ENCODE measurements at places on chromosomes 16 and 17.

DNA sequence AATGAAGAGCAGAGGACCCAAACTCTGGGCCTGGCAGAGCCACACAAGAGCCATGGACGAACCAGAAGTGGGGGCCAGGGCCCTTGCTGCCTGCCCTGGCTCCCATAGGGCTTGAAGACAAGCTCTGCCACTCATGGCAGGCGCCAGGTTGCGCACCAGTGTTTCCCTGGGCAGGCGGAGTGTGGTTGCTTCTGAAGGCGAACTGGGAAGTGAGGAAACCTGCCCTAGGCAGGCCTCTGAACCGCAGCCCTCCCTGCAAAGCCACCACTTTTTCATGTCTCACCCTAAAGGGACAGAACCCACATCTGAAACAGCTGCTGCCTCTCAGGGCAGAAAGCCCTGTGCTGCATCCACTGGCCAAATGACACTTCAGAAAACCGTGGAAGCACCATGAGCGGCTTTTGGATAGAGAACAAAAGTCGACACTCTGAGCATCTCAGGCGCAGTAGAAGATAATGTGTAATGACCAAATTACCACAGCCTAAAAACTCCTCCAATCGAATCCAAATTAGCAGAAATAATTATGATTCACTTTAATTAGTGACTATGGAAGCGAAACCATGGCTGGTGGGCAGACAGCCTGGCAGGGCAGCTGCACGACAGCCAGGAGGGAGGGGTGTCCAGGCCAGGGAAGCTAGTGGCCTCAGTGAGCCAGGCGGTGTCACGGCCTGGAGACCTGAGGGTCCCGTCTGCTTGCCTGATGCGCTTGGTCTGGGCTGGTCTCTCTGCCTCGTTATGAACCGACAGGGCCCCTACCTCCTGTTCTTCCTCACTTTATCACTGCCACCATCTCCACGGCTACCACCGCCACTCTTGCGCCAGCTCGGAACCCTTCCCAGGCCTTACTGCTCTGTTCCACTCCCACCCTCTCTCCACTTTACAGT lies 59.1 kb downstream of the PRMT7 start:
- DNase-seq, result no peak

GRCh38 chr16:57807252-57807967 lies 5.1 kb upstream of the KIFC3 start:
- DNase-seq, result no peak

DNA sequence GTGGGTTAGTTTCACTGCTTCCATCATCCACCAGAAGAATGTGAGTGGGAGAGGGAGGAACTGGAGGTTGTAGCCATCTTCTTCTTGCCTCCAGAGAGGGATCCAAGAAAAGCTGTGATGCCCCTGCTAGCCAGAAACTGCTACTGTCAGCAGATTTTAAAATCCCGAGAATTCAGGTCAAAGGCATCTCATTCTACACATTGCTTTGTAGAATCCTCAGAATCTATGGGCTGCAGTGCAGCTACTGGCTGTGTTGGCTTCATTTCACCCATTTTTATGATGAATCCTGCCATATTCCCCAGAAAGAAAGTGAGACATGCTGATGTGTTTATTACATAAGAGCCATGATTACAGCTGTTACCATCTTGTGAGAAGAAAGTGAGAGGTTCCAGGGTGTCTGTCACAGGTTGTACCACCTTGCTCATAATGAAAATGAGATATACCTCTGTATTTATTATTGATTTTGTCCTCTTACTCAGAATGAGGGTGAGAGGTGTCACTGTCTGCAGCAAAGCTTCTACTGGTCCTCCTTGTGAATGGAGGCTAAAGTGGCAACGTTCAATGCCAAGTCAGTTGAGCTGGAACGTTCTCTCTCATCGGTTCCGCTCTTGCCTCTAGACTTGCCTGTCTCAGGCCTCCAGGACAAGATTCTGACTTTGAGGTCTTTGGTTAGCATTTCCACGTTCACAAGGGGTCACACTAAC lies 50.1 kb upstream of the MYH10 start:
- no peak for DNase-seq

DNA sequence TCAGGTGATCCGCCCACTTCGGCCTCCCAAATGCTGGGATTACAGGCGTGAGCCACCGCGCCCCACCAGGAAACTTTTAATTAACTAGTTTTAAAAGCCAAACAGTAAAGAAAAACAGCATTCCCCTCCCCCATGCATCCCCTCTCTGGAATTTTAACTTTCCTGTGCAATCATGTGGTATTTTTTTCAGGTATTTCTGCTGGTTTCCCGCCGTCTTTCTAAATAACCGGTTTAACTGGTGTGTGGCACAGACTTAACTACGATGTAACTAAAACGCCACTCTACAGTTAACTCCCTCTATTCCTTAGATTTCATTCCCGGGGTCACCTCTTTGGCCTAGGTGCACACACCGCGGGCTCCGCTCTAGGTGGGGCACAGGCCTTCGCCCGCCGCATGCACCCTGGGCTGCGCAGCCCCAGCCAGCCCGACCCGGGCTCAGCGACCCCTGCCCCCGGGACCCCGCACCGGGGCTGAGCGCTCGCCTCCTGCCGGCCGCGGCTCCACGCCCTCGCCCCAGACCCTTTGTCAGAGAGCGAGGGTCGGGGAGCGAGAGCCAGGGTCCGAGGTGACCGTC lies 15.1 kb upstream of the UTP6 start:
- no peak for DNase-seq

- DNase-seq, result no peak
Observed at GRCh38 chr16:89565256-89565505, 4.7 kb downstream of the RPL13 start.

- no peak for DNase-seq
Observed at GRCh38 chr16:3035289-3035971, 1.3 kb downstream of the BICDL2 start.

GRCh38 chr17:47762728-47763127 lies 29.7 kb downstream of the TBX21 start:
- no peak for DNase-seq

GRCh38 chr16:67893743-67894399 lies 817 bp downstream of the PSKH1 start:
- DNase-seq, result no peak

GRCh38 chr17:50014471-50015088 lies 19.6 kb upstream of the DLX3 start:
- DNase-seq, result no peak

DNA sequence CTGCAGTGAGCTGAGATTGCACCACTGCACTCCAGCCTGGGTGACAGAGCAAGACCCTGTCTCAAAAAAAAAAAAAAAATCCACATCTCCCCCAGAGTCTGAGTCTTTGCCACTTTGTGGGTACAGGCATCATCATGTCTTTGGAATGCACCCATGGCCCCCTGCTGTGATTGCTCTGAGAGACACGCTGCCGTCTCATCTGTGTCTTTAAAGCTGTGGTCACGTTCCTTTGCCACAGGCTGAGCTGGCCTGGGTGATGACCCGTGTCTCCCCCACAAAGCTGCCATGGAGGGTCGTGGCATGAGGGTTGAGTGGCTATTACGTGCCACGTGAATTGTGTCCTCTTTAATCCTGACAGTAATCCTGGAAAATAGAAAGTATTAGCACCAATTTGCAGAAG lies 20.2 kb downstream of the CRISPLD2 start:
- DNase-seq, result no peak

- DNase-seq, result no peak
Observed at GRCh38 chr17:67362173-67362572, 4.2 kb downstream of the PSMD12 start.

DNA sequence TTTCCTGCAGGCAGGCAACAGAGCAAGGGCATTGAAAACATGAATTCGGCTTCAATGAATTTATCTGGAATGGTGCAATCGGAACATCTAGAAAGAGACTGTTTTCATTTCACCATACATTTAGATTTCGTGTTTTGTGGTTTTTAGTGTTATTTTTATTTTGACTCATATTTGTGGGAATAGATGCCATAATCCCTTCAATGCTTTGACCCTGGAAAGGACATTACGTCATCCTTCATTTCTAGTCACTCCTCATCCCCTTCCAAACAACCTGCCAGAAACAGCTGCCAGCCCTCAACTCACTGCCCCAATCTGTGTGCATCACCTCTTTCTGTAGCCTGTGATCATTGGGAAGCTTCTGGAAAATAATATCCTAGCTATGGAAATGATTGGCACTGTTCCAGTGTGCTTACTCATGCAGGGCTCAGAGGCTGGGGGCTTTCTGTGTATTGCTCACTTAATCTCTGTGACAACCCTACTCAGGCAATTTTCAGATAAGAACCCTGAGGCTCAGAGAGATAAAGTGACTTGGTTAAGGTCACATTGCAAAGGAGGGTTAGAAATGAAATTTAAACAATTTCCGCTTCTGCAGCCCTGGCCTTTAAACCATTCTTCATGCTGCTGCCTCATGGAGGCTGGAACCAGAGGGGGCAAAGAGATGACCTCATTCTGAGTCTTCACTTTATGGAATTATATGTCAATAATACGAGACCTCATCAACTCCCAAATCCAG lies 9.5 kb upstream of the KSR1 start:
- DNase-seq, result no peak

DNA sequence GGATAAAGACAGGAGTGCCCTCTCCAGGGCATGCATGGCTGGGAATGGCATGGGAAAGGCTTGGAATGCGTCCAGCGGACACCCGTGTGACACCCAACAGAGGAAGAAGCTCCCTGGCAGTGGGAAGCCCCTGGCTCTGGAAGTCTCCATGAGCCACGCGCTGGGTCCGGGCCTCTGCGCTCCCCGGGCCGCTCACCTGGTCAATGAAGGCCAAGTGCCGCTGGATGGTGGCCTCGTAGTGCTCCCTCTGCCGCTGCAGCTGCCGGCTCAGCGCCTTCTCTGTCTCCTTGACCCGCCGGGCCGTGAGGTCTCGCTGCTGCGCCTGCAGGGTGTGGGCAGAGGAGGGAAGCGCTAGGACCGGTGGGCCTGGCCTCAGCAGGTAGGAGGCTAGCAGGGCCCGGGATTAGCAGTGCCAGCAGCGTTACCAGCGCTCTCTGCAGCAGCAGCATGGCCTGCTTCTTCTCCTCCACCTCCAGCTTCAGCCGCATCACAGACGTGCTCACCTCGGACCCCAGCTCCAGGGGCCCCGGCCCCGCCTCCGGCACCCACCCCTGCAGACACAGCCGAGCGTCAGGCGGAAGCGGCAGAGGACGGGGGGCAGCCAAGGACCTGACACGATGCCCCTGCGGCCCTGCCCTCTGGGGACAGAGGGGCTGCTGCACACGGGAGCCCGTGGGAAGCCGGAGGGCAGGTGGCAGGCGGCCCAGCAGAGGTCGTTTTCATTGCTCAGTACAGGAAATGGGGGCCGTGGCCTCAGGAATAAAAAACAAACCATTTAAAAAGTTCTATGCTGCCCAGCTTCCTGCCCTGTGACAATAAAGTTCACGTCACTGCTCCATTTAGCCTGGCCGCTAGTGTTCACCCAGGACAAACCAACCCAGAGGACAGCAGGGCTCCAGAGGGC lies 26.0 kb downstream of the CEP131 start:
- DNase-seq, result no peak

DNA sequence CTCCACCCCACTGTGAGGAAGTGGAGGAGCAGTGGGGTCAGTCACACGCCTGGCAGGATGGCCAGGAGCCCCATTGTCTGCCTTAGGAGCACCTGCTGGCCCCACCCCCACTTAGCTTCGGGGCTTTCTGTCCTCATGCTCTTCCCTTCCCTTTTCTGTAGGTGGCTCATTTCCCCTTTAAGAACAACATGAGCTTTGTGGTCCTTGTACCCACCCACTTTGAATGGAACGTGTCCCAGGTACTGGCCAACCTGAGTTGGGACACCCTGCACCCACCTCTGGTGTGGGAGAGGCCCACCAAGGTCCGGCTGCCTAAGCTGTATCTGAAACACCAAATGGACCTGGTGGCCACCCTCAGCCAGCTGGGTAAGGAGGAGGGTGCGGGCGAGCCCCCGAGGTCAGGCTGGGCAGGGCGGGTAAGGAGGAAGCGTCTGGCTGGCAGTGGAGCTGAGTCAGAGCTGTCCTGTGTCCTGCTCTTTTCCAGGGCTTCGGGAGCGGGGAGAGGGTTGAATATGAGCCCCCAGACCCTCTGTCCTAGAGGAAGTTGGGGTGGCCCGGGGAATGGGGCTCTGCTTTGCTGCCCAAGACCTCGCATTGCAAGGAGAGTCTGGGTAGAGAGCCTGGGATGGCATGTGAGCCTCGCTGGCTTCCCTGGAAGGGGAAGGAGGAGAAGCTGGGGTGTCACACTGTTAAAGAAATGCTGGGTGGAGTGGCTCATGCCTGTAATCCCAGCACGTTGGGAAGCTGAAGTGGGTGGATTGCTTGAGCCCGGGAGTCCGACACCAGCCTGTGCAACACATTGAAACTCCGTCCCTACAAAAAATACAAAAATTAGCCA lies 9.2 kb upstream of the SERPINF1 start:
- DNase-seq, result no peak

GRCh38 chr17:68790931-68791330 lies 164.3 kb downstream of the ABCA8 start:
- DNase-seq, result no peak

GRCh38 chr17:74194682-74195081 lies 8.8 kb upstream of the RPL38 start:
- no peak for DNase-seq

- no peak for DNase-seq
Observed at GRCh38 chr16:51134876-51135275, 16.2 kb downstream of the SALL1 start.

- no peak for DNase-seq
Observed at GRCh38 chr16:79658301-79659033, 57.9 kb upstream of the MAF start.

- no peak for DNase-seq
Observed at GRCh38 chr16:77090062-77090461, 100.9 kb upstream of the MON1B start.

- no peak for DNase-seq
Observed at GRCh38 chr17:44922746-44923470, 7.6 kb upstream of the GFAP start.

DNA sequence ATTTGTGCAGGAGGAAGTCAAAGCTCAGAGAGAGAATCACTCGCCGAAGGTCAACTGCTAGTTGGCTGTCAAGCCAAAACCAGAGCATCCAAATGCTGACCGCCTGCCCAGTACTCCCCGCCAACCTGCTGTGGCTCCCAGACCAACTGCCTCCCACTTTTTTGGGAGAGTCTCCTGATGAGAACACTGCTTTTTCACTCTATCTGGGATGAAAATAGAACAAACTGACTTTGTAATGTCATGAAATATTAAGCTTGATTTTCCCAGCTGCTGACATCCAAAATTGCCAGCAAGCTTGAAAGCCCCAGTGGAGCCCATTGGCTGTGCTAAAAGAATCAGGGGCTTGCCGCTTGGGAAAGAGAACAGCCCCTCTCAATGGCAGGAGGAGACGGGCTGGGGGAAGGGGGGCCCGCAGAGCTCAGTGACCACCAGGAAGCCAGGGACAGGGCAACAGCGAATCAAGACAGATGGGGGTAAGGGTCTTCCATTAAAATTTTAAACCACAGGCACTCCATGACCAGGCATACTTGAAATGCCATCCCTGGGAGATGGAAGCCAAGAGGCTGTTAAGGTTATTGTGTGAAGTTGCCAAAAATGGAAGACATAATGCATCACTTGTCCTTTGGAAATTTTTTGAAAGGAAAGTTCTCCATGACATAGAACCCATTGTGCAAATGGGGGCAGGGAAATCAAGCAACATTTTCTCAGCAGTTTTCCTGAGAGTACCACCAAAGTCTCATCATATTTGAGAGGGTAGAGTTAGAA lies 125.7 kb upstream of the CDH5 start:
- DNase-seq, result no peak

Data from cerebellar nuclear complex (tissue), 1 donor.